ENCODE measurements at places on chromosomes 12 and 14. TPM values are rescaled to one million over a fixed set of nuclear protein-coding genes. Genes with fewer than 3 reads are reported as not detected.
A peak's percentile ranks its signal among the peaks of the same experiment; 100 is the strongest.

GRCh38 chr12:53227341-53227740 lies 4.7 kb downstream of the RARG start:
- no peak for DNase-seq

DNA sequence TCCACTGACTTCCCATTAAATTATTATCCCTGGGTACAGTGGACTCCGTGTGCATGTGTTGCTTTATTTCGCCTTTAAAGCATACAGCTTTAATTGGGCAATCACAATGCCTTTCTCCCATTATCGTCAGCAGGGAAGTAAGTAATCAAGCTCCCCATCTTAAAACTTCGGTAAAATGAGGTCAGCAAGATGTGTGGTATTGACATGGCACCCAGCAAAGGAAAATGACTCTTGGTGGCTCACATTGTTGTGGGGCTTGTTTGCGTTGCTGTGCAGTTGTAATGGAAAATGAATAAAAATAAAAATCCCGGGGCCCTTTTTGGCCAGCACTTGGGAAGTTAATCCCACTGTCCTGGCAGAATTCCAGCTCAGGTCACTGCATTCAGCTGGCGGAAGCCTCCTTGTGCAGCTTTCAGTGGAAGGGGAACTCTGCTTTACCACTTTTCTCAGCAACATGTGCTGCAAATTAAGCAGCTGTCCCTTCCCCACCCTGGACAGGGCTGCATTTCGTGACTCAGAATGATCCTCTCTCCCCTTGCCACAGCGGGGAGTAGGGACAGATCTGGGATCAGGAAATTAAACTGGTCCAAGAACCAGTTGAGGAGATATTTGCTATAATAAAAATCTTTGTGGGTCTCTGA lies 13.9 kb upstream of the ATP2A2 start:
- no peak for DNase-seq

DNA sequence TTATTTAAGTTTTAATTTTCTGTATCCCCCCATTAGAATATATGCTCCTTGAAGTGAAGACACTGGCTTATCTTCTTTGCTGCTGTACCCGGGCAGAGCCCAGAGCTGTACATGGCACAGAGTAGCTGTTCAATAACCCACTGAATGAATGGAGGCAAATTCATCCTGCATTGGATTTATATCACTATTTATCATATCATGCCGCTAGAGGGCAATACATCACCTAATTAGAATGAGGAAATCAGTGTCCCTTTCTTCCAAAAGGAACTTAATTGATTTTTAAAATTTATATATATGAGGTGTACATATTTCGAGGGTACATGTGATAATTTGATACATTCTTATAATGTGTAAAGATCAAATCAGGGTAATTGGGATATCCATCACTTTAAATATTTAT lies 89.2 kb upstream of the TMEM260 start:
- peak; percentile 6 for DNase-seq

- no peak for DNase-seq
Observed at GRCh38 chr14:103688441-103688840, 26.8 kb downstream of the XRCC3 start.

DNA sequence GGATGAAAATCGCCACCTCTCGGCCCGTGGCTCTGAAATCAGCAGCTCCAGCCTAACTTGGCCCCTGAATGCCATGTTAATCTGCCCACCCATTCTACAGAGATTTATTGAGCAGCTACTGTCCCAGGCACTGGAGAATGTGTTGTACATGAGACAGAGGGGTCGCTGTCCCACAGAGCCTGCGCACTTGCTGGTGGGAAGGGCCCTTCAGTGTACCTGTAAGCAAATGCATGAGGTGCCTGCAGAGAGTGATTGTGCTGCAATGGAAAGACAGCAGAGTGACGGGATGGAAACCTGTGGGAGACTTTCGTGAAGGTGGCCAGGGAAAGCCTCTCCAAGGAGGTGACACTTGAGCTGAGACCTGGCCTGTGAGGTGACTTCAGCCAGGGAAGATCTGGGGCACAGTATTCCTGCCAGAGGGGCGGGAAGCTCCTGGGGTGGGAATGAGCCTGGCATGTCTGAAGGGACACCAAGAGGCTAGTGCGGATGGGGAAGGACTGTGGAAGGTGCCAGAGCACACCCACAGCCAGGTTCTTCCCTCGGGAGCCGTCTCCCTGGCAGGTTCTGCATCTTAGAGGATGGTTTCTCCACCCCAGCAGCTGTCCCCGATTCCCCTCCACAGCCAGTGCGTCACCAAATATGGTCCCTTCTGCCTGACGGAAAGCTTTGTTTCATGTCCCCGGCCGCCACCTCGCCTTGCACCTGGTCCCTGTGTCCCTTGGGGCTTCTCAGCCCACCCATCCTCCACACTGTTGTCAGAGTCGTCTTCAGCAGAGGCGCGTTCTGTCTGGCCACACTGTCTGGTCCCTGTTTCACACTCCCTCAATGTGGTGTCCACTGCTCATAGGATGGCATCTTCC lies 8.7 kb downstream of the SMIM41 start:
- DNase-seq = no peak

DNA sequence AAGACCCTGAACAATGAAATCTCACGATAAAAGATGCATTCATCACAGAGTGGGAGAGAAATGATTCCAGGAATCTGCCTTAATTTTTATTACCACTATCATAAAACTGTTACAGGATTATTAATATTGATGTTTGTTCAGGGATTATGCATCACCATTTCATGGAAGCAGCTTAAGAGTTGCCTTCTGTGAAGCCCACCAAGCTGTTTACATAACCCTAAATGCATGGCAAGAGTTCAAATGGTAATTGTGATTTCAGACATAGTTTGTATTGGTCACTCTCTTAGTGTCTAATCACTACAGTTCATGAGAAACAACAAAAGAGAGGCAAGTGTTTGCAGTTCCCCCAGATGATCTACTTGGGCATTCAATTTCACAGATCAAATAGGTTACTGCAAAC lies 527.7 kb downstream of the RPS29 start:
- no peak for DNase-seq

DNA sequence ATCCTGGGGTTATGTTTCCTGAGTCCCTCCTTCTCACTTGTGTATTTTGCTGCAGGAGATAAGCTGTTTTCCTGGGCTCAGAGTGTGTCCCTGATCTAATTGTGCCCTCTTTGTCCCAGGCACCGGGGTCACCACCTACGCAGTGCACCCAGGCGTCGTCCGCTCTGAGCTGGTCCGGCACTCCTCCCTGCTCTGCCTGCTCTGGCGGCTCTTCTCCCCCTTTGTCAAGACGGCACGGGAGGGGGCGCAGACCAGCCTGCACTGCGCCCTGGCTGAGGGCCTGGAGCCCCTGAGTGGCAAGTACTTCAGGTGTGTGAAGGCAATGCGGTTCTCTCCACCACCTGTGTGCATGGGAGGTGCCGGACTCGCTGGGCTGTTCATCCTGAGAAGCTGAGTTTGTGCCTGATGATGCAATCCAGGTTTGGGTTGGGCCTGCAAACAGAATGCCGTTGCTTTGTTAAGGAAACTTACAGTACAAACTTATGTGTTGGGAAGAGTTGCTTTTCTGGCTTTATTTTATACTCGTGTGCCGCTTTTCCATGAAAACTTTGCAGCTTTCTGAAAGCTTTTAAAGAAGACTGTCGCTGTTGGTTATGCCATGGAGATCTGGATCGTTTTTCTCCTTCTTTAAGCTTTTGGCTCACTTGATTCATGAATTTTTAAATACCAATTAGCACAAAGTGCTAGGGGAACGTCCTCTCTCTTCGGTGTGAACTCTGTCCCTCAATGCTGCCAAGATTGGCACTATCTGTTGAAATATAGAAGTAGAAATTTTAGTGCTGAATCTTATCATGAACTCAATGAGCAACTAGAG lies 27.6 kb downstream of the RDH12 start:
- DNase-seq = no peak

GRCh38 chr12:113650476-113650875 lies 178.8 kb upstream of the LHX5 start:
- DNase-seq = no peak

DNA sequence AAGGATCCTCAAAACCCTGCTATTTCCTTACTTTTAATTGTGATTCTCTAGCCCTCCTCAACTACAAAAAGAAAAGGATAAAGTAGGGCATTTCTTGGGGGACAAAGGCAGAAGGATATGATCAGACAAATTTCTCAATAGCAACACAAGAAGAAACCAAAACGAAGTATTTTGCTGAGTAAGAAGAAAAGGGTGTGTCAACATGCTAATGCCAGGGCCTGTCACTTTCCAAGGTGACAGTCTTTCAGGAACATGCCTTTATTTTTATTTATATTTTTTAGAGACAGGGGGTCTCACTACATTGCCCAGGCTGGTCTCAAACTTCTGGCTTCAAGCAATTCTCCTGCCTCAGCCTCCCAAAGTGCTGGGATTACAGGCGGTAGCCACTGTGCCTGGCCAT lies 39.8 kb downstream of the CBX5 start:
- no peak for DNase-seq

DNA sequence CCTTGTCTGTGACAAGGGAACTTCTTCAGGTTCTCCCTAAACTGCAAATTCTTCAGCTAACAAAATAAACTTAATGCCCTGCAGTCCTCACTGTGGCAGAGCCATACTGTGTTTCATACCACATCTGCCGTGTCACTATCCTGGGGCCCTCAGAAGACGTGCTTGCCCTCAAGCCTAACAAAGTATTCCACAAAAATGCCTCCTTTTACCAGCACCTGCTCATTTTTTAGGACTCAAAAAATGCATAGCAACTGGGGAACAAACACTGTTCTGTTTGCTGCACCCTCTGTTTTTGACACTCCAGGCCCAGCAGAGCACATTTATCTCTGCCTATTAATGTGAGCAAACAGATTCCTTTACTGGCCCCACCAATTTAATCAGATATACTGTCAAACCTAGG lies 270.7 kb upstream of the SSTR1 start:
- DNase-seq = no peak

- DNase-seq = no peak
Observed at GRCh38 chr12:30314506-30315100, 381.1 kb downstream of the IPO8 start.

DNA sequence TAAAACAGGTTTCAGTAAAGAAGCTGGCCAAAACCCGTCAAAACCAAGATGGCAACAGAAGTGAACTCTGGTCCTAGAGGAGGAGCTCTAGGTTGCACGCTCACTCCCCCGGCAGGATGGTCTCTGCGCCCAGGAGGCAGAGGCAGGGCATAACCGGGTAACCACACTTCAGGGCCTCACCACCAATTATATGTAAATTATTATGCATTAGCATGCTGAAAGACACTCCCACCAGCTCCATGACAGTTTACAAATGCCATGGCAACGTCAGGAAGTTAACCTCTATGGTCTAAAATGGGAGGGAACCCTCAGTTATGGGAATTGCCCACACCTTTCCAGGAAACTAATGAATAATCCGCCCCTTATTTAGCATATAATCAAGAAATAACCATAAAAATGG lies 20.1 kb upstream of the SLC6A12 start:
- no peak for DNase-seq

- DNase-seq = no peak
Observed at GRCh38 chr14:43019826-43020225, 1413.2 kb downstream of the LRFN5 start.

DNA sequence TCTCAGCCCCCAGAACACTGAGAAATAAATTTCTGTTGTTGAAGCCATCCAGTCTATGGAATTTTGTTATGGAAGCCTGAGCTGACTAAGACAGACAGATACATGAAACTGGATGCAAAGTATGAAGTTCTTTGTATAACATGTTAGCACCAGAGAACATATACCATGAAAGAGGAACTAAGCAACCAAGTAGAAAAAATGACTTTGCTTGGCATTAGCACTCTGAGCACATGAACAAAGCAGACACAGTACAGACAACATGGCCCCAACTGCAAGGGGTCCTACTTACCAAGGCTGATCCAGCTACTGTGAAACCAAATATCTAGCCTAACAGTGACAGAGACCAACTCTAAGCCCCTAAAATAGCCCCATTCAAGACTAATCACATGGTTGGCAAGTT lies 13.8 kb downstream of the EXOC5 start:
- DNase-seq = no peak

DNA sequence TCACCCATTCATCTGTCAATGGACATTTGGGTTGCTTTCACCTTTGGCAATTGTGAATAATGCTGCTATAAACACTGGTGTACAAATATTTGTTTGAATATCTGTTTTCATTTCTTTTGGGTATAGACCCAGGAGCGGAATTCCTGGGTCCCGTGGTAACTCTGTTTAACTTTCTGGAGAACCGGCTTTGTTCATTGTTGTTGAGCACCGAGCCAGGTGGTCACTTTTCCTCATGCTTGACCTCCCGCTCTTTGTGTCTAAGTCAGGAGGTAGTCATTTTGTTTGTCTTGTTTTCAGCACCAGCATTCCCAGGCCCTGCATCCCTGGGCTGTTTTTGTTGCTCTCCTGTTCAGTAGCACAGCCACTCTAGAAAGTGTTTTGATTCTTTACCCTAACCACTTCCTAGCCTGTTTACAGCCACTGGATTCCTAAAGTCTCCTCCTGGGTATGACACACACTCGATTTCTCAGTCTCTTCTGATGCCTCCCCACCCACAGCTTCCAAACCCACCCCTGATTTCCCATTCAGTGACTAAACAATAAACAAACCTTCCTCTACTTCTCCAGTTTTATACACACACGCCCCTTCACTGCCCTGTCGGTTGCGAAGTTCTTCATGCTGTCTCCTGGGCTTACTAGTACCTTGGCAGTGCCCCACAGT lies 37.9 kb downstream of the B4GALNT3 start:
- no peak for DNase-seq

- no peak for DNase-seq
Observed at GRCh38 chr14:21072031-21072473, 1.9 kb downstream of the ARHGEF40 start.

The PMEL gene
- 3.7 TPM for total RNA-seq

The CPM gene
- total RNA-seq = 35.0 TPM

The VDR gene
- 4.7 TPM for total RNA-seq

The MIP gene
- total RNA-seq = not detected

The USP5 gene
- total RNA-seq = 60.5 TPM

The P2RX2 gene
- total RNA-seq = not detected

Data from epithelial cell of proximal tubule (primary cell).